ENCODE measurements at places on chromosomes 5 and 9.

DNA sequence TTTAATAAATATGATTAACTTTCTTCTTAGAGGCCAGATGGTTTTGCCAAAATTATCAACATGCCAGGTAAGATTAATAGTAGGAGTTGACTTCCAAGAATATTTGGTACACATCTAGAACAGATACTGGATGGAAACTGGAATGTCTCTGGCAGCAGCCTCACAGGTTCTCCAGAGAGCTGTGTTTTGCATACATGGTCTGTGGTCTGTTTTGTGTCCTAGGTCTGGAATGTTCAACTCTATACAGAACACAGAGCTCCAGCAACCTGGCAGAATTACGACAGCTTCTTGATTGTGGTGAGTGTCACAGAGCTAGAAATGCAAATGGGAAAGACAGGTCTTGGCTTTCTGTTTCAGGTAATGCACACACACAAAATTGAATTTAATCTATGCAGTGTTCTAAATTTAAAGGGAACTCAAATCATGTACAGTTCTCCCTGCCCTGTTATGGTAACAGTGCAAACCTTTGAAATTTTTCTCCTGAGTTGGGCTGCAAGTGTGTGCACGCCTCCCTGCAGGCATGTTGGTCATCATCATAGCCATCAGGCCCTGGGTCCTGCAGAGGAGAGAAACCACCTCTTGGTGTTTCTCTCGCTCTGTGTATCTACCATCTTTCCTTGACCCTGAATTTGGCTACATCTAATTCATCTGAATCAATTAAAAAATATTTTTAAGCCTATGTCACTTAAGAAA is 58.3 kb downstream of the PIK3R1 start:
- DNase-seq: peak; percentile 35

DNA sequence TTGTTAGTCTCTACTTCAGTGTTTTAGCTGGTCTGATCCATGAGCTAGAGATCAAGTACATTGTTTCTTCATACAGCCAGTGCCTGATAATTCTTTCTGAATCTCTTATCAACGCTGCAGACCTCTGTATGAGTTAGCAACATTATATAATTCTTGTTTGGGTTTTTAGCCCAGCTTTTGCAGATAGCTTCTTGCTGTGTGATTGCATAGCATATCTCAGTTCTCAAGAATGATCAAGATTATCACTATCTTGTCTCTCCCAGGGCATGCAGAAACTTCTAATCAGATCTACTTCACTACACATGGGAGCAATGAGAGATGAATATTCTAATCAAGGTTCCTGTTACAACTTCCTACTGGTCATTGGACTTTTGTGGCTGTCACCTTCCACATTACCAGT is 158.3 kb downstream of the FAM174A start:
- no peak for DNase-seq

GRCh38 chr9:94664801-94665200 is 25.5 kb upstream of the FBP1 start:
- DNase-seq: no peak

DNA sequence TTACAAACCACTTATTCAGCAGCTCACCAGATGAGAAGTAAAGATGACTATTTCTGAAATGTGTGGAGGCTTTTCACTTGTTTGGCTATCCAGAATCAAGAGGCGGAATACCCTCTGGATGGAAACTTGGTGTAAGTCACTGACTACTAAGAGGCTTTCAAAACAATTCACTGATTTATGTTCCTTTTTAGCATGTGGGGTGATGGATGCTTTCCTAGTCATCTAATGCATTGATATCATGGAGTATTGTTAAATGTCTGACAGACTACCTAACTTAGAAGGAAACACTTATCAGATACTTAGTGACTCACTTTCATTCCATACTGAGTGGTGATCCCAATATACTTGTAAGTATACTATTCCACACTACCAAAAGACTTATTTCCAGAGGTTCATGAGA is 141.4 kb downstream of the PLK2 start:
- peak; percentile 19 for DNase-seq

- no peak for DNase-seq
These were observed 56.7 kb upstream of the RETREG1 start for GRCh38 chr5:16673241-16674201.

DNA sequence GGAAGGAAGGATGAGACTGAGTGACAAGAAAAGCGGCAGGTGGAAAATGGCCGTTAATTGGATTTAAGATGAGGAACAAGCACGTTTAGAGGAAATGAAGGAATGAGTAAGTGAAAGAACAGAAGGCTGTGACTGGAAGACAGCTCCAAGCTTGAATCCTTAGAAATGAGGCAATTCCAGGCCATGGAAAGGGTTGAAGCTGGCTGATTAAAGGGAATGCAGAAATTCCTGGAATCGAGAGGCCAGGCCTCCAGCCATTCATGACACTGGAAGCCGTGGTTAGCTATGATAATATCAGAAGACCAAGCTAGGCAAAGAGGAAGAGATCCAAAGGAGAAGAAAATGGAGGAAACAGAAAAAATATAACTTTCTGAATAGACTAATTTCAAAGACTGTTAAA is 84.2 kb downstream of the ARL15 start:
- no peak for DNase-seq

DNA sequence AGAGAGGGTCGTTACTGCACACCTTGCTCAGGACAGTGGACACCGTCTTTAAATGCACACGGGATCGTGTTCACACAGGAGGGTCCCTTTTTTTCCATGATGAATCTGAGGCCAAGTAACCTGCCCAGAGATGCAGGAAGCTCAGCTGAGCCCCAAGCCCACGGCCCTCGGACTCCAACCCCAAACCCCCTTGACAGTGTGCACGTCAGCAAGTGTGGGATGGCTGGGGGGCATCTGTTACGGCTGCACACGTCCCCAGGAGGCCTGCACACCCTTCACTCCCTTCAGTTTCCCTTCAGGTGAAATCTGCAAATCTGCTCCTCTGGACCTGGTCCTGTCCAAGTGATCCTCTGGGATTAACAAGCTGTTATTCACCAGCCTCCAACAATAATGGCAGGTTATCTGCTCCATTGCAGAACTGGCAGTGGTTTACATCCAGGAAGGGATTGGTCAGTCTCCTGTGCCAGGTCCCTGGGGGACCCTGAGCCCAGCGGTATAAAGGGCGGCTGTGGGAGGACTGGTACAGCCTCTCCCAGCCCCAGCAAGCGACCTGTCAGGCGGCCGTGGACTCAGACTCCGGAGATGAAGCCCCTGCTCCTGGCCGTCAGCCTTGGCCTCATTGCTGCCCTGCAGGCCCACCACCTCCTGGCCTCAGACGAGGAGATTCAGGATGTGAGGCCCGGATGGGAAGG is at the start of gene LCN1:
LCN1 (plus strand) TSS at position 525 of the 692 bp plus-strand sequence; CDS start at position 583, 58 bp downstream.
- no peak for DNase-seq

DNA sequence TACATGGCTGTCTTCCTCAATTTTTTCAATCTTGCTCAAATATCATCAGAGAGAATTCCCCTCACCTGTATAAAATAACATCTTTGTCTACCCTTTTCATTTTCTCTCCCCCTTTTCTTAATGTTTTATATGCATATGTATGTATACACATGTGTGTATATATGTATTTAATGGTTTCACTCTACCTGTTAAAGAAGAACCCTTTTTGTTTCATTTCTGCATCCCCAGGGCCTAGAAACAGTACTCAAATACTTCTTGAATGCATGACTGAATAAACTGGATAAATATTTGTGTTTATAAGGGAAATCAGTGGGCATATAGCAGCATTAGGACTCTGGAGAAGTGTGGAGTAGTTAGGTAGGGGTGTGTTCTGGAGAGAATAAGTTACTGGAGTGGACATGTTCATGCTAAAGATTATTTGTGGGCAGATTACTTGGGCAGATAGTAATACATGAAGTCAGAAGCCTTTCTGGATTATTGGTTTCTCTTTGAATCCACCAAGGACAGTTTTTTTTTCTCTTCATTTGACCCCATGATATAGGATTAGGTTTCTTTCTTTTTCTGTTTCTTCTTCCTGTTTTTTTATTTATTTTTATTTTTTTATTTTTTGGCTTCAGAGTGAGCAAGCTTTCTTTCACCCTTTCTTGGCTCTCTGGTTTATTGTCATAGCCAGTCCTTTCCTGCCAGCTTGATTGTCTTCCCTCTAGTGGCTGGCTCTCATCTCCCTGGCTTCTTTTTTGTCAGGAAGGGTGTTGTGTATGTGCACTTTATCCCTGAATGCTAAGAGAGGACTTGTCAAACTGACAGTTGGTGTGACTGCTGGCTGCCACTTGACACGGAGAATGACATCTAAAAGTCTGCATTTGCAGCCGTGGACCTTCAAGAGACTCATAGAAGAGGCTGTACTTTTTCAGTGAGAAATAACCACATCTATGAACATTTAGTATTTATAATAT is 89.3 kb downstream of the ZCCHC7 start:
- no peak for DNase-seq

- no peak for DNase-seq
These were observed 31.2 kb downstream of the ZNF618 start for GRCh38 chr9:113907282-113907681.

- DNase-seq: no peak
These were observed 7.5 kb downstream of the OBP2B start for GRCh38 chr9:133201424-133202144.

- DNase-seq: peak; percentile 71
These were observed 700.2 kb upstream of the PTPRD start for GRCh38 chr9:11312966-11313365.

GRCh38 chr9:68690088-68690487 is 15.0 kb upstream of the PIP5K1B start:
- peak; percentile 29 for DNase-seq

GRCh38 chr9:87795178-87795577 is 69.3 kb downstream of the CTSL start:
- no peak for DNase-seq

GRCh38 chr5:99590806-99591205 is 662.0 kb upstream of the CHD1 start:
- DNase-seq: no peak

- no peak for DNase-seq
These were observed 24.1 kb upstream of the DMAC1 start for GRCh38 chr9:7823651-7824050.

GRCh38 chr5:124843596-124843899 is 97.1 kb upstream of the ZNF608 start:
- DNase-seq: peak; percentile 44

Measured in choroid plexus epithelial cell (primary cell).